Activated CD8-positive, alpha-beta memory T cell treated with anti-CD3 and anti-CD28 coated beads for 4 hours (primary cell): ENCODE measurements at places on chromosomes 2 and 18.

DNA sequence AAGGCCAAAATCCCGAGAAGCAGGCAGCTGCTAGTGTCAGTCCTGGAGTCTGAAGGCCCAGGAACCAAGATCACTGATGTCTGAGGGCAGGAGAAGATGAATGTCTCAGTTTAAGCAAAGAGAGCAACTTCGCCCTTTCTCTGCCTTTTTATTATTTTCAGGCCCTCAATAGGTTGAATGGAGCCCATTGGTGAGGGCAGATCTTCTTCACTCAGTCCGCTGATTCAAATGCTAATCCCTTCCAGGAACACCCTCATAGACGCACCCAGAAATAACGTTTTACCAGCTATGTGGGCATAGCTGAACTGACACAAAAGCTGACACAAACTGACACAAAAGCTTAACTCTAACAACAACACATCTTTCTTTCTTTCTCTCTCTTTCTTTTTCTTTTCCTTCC is 78.0 kb upstream of the KCNJ3 start:
- no peak for DNase-seq

DNA sequence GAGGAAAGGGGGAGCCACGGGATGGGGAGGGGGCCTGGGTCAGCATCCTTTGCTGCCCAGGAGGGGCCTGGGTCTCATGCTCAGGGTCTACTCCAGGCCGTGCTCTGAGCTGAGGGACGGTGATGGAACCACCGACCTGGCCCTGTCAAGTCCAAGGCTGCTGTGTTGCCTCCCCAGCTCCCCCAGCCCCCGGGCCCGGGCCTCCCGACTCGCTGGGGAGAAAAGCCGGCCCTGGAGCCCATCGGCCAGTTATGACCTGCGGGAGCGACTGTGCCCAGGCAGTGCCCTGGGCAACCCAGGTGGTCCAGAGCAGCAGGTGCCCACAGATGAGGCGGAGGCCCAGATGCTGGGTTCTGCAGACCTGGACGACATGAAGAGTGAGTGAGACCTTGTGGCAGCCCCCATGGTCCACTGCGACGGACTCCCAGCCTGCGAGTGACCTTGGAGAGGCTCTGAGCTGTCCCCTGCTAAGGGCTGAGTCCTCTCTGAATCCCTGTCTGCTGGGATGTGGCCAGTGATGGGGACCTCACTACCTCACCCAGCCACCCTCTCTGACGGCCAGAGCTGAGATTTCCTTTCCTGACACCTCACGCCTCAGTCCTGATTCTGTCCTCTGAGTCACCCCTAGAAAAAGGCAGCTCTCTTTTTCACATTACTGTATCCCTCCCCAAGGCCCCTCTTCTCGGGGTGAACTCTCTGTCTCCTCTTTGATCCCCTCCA is 2.7 kb downstream of the SLC4A3 start:
- DNase-seq: no peak

- no peak for DNase-seq
These were observed 133.0 kb upstream of the TLK1 start for GRCh38 chr2:171293661-171294060.

DNA sequence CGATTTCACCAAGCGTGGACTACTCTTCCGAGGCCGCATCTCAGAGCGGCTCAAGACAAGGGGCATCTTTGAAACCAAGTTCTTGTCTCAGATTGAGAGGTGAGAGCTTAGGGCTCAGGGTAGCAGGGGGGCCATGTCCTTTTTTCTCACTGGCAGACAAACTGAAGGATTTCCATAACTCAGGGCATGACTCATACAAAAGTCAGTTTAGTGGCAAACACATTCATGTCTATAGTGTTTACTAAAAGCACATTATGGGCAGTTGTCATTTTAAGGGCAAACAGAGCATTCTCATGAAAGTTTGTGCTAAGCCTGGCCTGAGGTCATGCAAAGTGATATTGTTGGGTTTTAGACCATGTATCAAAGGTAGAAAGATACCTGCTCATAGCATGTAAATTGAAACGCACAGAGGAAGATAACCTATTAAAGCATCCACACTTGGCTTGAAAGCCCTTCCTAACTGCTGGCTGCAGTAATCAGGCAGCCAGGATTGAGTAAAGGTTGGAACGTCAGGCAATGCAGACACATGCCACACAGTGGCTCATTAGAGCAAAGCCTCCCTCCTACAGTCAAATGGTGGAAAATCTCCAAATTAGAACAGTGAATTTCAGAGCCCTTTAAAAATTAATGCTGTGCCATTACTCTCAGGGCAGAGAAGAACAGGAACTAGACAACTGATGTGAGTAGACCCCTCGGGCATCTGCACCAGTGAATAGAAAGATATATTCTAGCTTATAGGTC is 54.2 kb downstream of the HK2 start:
- DNase-seq: no peak

DNA sequence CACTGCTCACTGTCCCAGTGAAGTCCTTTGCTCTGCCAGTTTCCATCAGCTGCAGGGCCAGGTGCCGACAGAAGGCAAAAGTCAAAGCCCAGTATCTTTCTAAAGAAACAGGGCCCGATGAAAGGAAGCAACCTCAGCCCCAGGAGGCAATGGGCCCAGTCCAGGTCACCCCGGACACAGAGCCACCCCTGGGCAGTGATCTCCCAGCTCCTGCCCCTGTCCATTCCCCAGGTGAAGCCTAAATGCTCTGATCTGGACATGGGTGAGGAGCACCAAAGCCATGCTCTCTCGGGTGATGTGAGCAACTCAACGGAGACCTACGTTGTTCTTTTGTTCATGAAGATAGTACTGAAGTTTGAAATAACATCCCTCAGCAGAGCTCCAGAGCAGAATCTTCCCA is 61.6 kb downstream of the HDAC4 start:
- no peak for DNase-seq

DNA sequence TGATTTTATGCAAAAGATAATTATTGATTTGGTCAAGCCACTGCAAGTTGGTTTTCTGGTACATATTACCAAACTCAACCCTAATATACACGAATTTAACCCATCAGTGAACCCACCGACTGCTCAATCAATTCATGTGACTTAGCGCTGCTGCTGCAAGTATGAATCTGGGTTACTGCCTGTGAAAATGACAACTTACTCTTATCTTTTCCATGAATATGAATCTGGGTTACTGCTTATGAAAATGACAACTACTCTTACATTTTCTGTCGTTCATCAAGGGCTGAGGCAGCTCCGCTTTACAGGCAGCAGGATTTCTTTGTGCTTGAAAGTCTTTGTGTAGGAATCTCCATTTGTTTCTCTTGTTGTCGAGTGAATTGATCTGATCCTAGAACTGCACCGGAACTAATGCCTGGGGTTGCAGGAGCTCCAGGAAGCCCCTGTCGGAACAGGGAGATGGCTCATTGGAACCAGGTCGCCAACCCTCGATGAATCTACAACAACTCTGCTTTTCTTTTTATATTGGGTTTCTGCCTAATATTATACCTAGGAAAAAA is 22.1 kb upstream of the ALKAL2 start:
- DNase-seq: no peak

- DNase-seq: no peak
These were observed 41.9 kb upstream of the PTMA start for GRCh38 chr2:231666171-231667095.

GRCh38 chr2:128622371-128622770 is 303.7 kb upstream of the HS6ST1 start:
- DNase-seq: no peak

GRCh38 chr2:128320906-128321771 is 2.5 kb upstream of the HS6ST1 start:
- DNase-seq: no peak

GRCh38 chr18:12911025-12911928 is 27.2 kb upstream of the PTPN2 start:
- DNase-seq: peak; percentile 18

DNA sequence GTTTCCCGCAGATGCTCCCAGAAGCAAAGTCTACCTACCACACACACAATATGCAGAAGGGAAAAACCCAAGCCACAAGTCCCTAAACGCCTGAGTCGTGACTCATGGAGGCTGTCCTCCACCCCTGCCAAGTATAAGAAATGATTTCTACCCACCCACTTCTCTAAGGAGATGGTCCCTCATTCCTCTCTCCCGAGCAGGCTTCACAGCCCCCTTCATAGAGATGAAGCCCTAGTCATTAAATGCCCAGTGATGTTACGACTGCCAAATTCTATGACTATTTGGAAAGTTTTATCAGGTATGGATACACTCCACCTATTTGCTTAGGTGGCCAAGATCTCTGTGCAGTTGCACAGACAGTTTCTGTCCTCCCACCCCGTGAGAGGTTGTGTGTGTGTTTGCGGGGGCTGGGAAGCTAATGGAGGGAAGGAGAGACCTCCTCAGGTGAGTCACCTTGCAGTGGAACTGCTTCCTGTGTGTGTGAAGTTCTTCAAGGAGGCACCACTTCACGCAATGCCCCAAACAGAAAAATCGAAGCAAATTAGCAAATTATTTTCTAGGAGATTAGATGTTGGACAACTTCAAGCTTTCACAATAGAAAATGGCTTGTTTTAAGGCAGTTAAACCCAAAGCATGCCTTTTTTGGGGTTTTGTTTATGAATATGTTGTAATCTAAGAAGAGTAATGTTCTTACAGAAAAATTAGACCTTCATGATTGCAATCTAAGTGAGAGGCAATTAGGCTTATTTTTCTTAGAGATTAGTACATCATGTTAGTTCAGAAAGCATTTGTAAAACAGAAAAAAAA is 175.2 kb downstream of the TGIF1 start:
- peak; percentile 53 for DNase-seq

- DNase-seq: no peak
These were observed 4.7 kb upstream of the TEX261 start for GRCh38 chr2:70999362-70999761.

- no peak for DNase-seq
These were observed 14.9 kb downstream of the NLRC4 start for GRCh38 chr2:32249731-32250236.

- DNase-seq: no peak
These were observed 333.7 kb upstream of the MEIS1 start for GRCh38 chr2:66101206-66101605.

- no peak for DNase-seq
These were observed 1459.8 kb upstream of the ACVR2A start for GRCh38 chr2:146385031-146385430.

DNA sequence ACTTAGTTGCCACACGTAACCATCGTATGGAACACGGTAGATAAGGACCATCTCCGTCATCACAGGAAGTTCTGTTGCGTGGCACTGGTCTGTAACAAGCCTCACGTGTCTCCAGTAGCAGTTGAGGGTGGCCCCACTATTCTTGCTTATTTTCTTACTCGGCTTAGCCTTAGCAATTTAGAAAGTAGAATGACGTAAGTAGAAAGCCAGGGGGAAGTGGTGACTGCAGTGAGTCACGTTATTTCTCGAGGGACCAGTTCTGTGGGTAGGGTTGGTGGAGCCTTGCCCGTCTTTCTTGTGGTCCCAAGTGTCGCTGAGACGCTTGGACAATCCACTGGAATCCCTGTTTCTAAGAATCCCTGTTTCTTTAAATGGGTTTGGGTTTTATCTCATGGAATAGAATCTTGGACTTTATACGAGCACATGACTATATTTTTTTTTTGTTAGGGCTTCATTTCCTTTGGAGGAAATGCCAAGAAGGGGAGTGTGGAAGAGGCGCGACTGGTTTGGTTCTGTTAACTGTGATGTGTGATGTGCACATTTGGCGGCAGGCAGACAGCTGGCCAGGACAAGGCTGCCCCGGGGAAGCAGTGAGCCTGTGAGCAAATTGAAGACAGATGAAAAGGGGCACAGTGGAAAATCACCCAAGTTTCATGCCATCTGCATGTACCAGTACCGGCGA is 96.2 kb downstream of the CABLES1 start:
- peak; percentile 35 for DNase-seq

DNA sequence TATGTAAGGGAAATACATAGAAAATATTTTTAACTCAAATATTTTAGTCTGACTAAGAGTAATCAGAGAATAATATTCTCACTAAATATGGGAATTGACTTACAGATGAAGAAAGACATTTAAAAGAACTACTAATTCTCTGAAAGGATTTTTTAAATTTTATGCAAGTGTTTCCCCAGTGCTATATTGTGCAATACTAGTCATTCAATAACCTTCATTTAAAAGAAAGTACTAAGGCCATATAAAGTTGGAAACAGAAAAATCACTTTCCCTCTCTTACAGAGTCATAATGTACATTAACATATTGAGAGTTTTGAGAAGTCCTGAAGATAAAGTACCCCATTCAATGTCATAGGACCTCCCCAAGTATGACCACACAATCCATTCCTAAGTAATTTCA is 584.6 kb upstream of the ACVR2A start:
- DNase-seq: no peak

- DNase-seq: no peak
These were observed 286.5 kb upstream of the REV1 start for GRCh38 chr2:99776206-99776905.

GRCh38 chr2:11056614-11057013 is 98.7 kb upstream of the SLC66A3 start:
- no peak for DNase-seq

DNA sequence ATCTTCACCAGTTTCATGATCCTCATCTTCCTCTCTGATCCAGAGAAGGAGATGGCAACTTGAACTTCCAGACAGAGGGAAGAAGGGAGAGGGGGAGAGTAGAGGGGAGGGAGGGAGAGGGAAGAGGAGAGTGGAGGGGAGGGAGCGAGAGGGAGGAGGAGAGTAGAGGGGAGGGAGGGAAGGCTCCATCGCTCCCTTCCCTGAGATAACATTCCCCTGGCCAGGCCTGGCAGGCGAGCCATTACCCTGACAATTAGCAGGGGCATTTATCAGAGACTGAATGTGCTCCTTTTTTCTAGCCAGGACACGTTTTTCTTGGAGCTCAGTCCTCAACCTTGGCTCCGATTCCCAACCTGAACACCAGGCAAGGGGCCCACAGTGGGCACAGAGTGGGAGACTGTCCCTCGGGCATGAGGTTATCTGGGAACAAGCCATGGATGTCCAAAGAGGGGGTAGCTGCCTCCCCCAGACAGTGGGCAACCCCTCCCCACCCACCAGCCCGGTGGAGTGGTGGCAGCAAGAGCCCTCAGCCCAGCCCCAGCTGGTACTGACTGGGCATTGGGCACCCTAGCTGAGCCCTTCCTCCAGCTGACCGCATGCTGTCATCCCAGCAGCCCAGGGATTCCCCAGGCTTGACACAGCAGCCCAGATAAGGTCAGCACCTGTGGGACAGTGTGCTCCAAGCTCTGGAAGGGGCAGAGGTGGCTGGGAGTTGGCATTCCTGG is 81.8 kb downstream of the TNS1 start:
- no peak for DNase-seq

DNA sequence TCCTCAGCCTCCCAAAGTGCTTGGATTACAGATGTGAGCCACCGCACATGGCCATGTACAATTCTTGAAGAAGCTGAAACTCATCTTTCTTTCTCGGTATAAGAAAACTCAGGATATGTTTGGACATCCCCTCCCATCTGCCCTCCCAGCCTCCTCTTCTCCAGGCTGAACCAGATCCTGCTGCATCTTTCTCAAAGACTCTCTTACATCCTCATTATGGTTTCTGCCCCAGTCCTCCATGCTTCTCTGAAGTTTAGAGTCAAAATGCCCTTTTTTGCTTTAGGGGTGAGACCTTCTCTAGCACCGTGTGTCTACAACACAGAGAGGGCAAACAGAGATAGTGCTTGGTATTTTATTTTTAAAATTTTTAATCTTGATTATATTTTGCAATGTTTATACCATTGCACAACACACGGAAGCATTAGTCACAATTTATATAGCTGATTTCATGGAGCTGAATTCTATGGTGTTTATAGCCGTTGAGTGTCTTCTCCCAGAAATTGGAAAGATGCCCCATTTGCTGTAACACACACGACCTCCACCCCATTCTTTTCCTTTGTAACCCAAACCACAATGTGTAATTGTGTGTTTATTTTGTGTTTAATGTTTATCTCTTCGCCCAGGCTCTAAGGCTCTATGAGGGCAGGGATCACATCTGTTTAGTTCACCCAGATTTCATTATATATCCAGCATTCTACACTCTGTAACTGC is 206.0 kb upstream of the TNP1 start:
- DNase-seq: no peak

GRCh38 chr2:16005816-16006536 is 65.6 kb downstream of the MYCN start:
- DNase-seq: no peak
